Brain pericyte (primary cell): ENCODE measurements at places on chromosomes 1 and 21.

- DNase-seq: no peak
These were observed 14.4 kb downstream of the FHAD1 start for GRCh38 chr1:15261155-15262002.

DNA sequence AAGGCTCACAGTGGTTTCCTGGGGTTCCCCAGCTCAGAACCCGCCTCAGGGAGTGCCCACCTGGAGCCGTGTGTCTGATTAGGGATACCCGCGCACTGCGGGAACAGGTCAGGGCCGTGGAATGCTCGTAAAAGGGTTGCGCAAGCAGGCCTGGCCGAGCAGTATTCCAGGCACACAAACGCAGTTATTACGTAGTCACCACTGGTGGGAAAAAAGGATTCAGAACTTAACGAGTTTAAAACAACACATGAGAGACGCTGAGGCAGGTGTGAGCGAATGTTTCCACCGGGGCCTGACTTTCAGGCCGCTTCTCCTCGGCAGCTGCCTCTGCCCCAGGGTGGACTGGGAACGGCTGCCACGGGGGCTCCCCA is 18.2 kb downstream of the PLCH2 start:
- DNase-seq: no peak

GRCh38 chr1:26079960-26080814 is 12.8 kb upstream of the TRIM63 start:
- DNase-seq: no peak

DNA sequence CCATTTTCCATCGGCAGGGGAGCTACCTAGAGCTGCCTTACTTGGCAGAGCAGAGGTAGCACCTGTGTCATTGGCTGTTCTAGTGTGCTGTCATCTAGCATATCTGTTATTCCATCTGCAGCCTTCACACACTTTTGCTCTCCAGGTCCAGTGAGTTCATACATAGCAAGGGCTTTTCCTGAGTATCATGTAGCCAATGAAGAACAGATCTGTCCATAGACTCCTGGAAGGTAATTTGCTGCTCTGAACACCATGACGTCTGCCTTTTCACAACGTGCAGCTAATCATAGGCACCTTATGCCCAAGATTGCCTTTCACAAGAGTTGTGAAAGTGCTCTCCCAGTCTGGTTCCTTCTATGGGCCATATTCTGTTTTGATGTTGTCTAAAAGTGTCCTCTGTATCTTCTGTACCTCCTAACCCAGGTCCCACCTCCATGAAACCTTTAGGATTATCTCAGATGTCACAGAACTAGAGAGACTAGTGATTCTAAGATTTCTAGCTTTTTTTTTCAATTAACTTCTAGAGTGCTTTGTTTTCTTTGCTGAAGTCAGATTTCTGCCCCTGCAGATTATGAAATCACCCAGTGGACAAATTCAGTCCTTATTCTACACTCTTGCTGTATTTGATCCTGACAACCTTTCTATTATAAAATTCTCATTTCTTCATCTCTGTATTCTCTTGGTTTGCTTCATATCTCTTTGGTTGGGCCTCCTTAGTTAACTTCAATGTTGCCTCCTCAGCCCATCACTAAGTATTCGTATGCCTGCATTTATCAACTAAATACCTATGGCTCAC is 134.8 kb downstream of the PBX1 start:
- DNase-seq: no peak

- peak; percentile 17 for DNase-seq
These were observed at the start of gene ZYG11A for GRCh38 chr1:52842643-52843310. ZYG11A (plus strand) TSS chr1:52842760; CDS start chr1:52842884, 124 bp downstream.

DNA sequence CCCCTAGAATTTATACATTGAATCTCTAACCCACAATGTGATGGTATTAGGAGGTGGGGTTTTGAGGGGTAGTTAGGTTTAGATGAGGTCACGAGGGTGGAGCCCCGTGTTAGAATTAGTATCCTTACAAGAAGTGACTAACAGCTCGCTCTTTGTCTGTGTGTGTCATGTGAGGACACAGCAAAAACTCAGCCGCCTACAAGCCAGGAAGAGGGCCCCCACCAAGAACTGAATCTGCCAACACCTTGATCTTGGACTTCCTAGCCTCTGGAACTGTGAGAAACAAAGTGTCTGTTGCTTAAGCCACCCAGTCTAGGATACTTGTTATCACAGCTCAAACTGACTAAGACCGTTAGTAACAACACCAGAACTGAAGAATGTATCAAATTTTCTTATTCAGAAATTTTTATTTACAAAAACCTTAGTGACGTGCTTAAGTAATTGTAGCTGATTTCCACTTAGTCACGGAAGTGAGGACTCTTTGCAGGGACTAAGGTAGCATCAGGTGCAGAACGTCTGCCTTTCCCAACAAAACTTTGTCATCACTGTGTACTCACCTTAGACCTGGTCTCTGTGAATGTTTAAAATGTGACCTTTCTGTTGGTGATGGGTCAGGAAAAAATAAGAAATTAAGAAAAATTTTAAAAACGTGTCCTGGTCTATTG is 24.5 kb upstream of the LRRC8C start:
- DNase-seq: no peak

GRCh38 chr21:33406493-33406892 is 3.3 kb downstream of the IFNGR2 start:
- no peak for DNase-seq

DNA sequence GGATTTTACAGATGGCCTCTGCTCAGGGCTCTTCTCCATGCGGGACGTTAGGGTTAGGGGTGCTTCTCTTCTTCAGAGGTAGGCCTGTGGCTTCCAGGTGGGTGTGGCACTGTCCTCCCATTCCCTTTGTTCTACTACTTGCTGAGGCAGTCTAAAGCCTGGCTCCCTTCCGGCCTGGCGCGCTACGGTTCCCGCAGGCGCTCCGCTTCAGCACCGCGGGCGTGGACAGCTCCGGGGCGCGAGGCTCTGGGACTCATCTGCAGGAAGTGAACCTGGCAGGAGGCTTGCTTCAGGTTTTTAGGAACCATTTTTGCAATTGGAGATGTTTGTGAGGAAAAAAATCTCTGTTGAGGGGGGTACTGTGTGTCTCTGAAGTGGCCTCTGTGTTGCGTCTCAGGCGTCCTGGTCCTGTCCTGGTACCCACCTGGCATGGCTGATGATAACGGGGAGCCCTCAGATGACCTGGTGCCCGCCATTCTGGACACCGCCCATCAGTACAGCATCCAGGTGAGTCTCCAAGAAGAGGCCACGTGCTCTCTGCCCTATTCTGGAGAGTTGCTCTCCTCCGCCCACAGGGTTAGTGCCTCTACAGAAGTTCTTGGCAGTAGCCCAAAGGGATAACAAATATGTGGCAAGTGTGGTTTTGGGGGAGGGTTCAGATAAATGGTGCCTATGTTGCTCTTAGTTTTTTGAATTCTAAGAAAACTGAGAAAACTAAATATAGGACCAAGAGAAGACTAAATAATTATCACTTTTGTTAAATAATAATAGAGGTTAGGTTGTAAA is 1.9 kb downstream of the MANEAL start:
- no peak for DNase-seq

GRCh38 chr1:8025671-8026144 is 401 bp downstream of the ERRFI1 start:
- DNase-seq: no peak

DNA sequence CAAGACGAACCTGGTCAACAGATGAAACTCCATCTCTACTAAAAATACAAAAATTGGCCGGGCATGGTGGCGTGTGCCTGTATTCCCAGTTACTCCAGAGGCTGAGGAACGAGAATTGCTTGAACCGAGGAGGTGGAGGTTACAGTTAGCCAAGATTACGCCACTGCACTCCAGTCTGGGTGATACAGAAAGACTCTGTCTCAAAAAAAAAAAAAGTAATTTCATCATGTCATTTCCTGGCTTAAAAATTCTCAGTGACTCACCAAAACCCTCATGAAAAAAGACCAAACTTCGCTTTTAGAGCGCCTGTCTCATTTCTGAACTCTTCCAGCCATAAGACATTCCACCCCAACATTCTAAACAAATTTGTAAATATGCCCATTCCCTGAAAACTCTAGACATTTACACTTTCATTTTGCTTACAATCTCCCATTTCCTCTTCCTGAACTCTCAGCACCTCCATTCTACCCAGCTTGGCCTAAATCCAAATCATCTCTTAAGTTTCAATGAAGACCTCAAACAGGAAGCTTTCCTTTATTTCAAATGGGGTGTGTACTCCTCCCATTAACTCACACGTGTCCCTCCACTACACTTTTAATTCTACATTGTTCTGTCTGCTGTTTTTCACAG is 50.5 kb upstream of the PRRC2C start:
- no peak for DNase-seq

DNA sequence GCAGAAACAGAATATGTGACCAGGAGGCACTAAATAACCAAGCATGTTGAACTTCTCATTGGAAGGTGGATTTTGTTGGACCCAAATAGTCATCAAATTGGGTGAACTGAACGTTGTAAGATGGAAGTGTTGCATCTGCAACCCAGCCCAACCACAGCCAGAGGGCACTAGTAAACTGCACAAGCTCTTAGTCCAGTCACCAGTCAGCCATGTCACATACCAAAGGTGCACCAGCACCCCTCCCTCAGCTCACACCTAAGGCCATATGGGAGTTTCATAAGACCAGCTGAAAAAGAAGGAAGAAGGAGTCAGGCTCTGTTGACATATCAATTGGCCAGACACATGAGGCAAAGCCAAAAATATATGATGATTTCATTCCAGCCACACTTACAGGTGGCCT is 481.7 kb upstream of the NR5A2 start:
- DNase-seq: no peak

DNA sequence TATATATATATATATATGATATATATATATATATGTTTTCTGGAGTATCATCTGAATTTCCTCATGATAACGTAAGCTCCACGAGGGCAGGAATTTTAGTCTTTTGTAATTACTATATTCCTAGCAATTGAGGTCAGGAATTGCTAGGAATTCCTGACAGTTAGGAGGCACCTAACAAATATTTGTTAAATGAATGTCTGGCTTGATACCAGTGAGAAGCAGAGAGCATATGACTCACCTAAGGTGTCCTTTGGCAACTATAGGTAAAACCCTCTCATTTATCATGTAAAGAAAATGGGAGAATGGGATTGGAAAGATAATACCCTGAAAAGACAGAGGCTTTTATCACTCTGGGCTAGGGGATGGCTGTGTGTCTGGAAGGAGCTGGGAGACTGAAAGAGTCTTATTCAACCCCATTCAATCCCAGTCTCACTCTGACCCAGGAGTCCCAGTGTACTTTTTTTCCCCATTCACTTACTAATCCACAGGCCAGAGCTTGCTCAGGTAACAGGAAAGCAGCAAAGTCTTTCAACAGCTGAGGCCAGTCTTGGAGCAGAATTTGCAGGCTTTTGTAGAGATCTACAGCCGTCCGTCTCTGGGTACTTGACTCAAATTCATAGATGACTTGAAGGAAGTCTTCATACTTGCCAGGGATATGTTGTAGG is 71.2 kb downstream of the DAP3 start:
- no peak for DNase-seq

- DNase-seq: no peak
These were observed 12.9 kb upstream of the BCL10 start for GRCh38 chr1:85289207-85289847.

- no peak for DNase-seq
These were observed 11.9 kb upstream of the MRPL55 start for GRCh38 chr1:228120857-228121489.

- no peak for DNase-seq
These were observed 469.5 kb upstream of the CHRM3 start for GRCh38 chr1:238916828-238917227.

GRCh38 chr1:110017792-110018191 is 16.6 kb upstream of the STRIP1 start:
- DNase-seq: no peak

- no peak for DNase-seq
These were observed 40.8 kb upstream of the COL6A1 start for GRCh38 chr21:45940621-45941337.

- no peak for DNase-seq
These were observed 338.2 kb downstream of the KIF26B start for GRCh38 chr1:245493029-245493428.

DNA sequence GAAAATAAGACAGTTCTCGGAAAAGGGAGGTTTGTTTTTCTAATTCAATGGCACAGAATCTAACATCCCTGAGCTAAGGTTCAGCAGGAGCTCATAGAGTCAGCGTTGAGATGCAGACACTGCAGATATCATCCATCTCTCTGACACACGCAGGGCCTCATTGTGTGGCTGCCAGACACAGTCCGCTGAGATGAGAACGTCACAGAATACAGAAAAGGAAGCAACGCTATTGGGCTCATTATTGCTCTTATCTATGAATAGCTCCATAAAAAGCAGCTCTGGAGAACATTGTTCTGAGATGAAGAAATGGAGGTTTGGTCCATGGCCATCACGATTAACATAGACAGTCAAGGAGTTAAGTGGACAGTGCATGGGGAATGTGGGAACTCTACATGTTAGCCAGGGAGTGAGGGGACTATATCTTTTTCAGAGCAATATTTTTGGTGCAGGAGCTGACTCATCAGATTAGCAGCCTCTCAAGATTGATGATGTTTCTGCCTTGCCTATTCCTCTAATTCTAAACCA is 771.6 kb upstream of the CXADR start:
- DNase-seq: no peak

- DNase-seq: no peak
These were observed 709 bp downstream of the TNFRSF14 start for GRCh38 chr1:2556678-2557481.

DNA sequence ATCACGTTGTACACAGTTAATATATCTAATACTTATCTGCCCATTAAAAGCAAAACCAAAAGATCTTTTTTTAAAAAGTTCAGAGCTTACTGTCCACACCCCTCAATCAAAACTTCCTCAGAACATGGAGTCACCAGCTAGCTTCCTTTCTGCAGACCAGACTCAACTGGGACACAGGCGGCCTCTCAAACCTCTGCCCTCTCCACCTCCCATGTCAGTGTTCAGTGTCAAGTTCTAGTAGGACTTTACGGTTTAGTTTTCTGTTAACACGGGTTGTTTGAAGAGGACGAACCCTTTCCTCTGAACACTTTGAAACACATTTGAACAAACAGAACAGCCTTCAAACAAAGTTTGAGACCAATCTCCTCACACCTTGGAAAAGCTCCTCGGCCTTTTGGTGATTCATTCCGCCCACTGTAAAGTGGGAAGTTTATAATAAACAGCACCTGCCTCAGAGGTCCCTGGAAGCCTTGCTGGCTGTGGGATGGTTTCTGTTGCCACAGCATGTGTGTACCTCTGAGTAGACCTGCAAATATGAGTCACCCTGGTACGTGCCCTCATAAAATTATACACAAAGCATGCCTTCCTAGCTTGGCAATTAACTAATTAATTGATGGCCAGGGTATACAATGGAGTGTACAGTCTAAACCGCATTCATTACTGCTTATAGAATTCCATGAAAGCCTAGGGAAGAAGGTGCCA is 48.4 kb upstream of the SIPA1L2 start:
- DNase-seq: no peak

- no peak for DNase-seq
These were observed 129.5 kb upstream of the PRMT6 start for GRCh38 chr1:106926803-106927582.
